Transverse colon (tissue), 4 donors: ENCODE measurements at places on chromosomes 5 and 9. TPM values are rescaled to one million over a fixed set of nuclear protein-coding genes. Genes with fewer than 3 reads are reported as not detected.

JAK2 gene
- total RNA-seq = 27.6 TPM

SLC34A1 gene
- total RNA-seq = 0.55 TPM

CD180 gene
- 0.82 TPM for total RNA-seq

PCDHB3 gene
- total RNA-seq = 0.82 TPM

PCAT7 gene
- total RNA-seq = 1.6 TPM

PTGES gene
- total RNA-seq = 0.80 TPM

NSA2 gene
- total RNA-seq = 46.4 TPM

CETN3 gene
- 22.7 TPM for total RNA-seq

PRR7 gene
- total RNA-seq = 2.1 TPM

GRXCR2 gene
- not detected for total RNA-seq

FAM151B gene
- total RNA-seq = 1.1 TPM

CHSY3 gene
- 0.37 TPM for total RNA-seq

DNA sequence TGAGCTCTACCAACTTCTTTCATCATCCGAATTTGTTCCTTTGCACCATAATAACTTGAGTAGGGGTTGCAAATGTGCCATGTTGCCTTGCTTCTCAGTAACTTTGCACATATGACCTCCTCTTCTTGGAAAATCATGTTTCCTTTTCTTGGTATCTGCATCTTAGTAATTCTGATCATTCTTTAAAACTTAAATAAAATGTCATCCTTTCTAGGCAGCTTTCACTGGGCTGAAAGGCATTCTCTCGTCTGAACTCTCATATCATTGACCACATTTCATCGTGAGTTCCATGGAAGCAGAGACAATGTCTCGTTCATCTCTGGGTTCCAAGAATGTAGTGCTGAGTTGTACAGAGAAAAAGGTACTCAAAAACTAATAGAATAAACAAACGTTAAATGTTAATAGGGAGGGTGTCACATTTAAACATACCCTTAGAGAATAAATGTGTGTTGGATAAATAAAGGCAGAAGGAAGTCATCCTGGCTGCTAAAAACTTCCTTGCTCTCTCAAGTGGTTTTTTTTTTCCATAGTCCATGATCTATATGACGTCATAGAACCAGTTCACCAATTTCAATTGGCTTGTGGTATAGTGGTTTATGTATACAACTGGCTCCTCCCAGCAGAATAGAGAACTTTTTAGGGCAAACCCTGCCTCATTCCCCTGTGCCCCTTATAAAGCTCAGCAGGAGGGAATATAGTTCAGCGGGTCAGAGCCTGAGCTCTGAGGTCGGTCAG, 218.1 kb upstream of the TRIM32 start:
- no peak for DNase-seq

DNA sequence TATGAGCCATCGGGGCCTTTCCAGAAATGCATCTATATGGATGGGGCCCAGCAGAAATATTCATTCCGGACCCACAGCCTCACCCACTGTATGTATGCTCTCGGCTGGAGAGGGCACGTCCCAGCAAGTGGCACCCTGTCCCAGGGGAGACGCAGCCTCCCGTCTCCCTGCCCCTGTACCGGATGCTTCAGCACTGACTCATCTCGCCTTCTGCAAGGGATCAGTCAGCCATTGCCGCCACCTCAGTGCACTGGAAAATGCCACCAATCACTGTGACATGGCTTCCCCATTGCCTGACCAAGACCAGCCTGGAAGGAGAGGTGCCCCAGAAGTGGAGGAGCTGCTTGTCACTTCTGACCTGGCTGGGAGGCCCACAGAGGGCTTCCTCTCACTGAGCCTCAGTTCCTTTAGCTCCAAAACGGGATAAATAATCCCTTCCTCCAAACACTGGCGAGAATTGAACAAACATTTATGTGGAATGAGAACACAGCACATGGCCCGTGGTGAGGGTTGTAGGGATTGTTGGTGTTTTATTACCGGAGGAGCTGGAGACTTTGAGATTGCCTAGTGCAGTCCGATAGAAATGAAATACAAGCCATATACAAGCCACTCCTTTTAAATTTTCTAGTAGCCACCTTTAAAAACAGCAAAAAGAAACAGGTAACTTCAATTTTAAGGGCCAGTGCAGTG, 43.9 kb upstream of the ORM1 start:
- DNase-seq = no peak

- no peak for DNase-seq
Observed at GRCh38 chr5:83157163-83157562, 79.8 kb downstream of the XRCC4 start.

- DNase-seq = no peak
Observed at GRCh38 chr9:98838155-98838867, 30.8 kb downstream of the GALNT12 start.

GRCh38 chr5:144370273-144370672, 199.6 kb downstream of the KCTD16 start:
- DNase-seq = no peak

- no peak for DNase-seq
Observed at GRCh38 chr5:9176641-9177040, 369.2 kb downstream of the SEMA5A start.

DNA sequence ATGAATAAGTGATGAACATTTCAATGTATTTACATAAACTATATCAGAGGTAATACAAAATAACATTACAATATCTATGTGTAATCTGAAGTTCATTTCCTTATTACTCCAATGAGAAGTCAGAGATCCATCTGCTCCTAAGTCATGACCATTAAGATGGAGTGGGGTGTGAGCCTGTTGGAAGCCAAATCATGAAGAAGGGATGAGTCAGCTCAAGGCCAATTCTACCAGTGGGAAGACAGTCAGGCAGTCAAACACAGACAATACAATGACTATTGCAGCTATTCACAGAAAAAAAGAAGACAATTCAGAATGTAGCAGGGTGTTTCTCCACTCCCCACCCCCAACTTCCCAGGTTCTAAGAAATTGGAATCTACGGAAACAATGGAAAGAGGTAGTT, 155.0 kb downstream of the NFIB start:
- no peak for DNase-seq

DNA sequence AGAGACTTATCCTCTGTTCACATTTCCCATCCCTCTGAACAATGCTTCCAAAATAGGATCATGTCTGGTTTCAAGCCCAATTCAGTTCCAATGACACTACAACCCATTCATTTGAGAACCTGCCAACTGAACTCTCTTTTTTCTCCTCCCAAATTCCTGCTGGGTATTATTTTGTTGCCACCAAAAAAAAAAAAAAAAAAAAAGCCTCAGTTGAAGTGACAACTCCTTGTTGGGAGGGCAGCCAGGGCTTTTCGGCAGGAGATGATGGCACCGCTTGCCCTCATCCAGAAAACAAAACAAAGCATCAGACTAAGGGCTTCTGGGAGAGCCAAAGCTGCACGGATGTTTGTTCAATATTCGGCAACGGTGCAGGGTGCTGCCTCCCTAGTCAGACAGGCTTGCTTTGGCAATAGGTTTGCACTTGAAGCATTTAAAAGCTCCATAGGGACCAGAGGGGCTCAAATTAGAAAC, 30.6 kb upstream of the TRIM32 start:
- no peak for DNase-seq

GRCh38 chr5:77449981-77450380, 42.1 kb downstream of the WDR41 start:
- no peak for DNase-seq

- no peak for DNase-seq
Observed at GRCh38 chr5:6181147-6181729, 197.1 kb downstream of the MED10 start.

DNA sequence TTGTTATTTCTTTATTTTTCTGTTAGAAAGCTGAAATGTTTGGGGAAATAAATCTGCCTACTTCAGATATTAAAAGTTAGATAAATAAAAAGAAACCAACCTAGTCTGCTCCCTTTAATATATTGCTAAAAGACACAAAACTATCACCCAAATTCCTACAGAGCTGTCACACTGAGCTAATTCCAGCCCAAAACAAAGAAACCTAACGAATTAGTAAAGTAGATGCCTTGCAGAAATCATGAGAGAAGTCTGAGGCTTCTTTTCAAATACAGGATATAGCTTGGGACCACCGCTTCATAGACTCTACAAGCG, 122.2 kb upstream of the LMX1B start:
- no peak for DNase-seq

GRCh38 chr5:61333321-61333953, 1.4 kb downstream of the ZSWIM6 start:
- DNase-seq = peak; percentile 39

DNA sequence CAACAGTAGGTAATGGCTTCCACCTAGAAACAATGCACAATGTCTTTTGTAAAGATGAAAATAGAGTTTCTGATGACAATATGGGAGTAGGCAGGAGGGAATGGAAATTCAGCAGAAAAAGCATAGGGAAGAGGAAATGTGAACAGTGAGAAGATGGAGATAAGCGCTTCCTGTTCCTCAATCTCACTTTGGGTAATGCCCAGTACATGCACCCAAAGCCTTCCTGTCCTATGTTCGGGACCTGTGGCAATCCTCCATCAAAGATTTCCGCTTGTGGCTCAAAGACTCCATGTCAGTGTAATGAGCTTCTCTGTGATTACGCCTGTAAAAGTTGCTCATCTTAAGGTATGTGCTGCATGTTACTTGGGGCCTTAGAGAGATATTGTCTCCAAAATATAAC, 2.7 kb downstream of the UGT3A1 start:
- no peak for DNase-seq

DNA sequence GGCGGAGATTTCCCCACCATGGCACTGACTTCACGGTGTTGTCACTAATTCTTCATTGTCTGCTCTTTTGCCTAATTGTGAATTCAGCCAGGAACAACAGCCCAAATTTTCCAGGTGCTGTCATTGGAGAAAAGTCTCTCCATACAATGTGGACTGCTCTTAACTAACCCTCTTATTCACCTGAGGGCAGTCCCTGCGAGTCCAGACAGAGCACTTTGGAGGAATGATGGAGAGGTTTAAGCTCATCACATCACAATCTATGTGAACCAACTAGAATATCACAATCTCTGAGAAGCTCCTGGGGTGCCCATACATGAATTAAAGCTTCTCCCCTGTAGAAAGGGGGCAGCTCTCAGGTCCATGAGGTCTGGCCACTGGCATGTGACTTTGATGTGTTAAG, 56.4 kb downstream of the MTX3 start:
- no peak for DNase-seq

DNA sequence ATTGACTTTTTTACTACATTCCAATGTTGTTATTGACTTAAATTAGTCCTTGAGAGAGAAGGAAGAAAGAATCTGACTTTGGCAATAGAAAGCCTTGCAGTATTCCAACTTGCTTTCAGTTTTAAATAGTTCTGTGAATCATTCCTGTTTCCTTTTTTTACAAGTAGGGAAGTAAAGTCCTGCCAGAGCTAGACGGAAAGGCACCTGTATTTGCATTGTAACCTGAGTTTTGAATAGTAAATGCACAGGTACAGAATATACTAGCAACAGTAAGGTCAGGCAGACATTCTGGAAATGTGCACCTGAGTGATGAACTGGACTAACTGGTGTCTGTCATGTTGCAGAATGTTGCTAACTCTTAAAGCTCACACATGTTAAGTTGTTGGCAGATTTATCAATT, 100.9 kb downstream of the PRKACG start:
- no peak for DNase-seq

DNA sequence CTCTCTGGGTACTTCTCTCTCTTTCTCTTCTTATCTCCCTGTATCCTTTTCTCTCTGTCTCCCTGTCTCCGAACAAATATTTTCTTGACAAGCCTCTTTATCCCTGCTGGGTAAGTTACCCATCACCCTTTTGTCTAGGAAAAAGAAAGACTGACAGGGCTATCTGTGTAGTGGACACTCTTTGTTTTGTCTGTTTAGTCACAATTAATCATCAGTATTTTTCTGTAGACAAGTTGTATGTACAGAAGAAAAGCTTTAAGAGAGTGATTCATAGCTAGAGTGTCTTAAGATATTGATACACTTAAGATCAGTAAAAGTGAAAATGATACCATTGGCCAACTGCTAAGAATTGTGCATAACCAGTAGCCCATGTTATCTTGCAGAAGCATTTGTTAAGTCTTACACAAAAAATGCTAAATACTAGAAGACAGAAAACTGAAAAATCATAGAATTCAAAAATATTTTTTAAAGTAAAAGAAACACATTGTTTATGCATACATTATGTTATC, 1043.8 kb upstream of the EDIL3 start:
- no peak for DNase-seq

DNA sequence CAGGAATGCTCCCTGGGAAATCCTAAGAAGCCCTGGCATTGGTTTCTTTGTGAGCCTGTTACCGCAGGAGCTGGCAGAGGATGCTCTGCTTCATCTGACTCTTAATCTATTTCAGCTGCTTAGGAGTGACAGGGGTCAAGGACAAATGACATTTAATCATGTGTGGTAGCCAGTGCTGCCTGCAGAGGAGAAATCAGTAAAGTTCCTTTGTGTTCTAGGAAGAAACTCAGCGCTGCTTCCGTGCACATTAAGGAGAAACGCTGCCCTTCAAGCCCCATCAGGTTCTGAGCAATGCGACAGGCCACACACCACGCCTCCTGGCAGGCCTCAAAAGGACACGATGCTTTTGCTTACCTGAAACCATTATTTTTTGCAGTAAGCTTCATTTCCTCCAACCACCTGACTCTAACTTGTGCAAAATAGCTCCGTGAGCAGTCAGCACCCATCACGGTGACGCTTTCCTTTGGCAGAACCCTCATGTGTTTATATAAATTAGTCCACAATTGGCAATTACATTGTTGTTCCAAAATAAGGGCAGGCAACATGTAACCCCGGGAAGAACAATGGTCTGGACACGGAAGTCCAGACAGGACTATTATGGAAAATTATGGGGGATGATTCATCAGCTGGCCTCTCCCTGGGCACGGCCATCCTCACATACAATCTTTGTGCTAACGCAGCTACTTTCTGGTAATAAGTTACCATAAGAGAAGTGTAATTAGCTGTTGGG, 387.9 kb upstream of the DAP start:
- DNase-seq = no peak

- no peak for DNase-seq
Observed at GRCh38 chr5:39186722-39187539, 32.4 kb downstream of the FYB1 start.

DNA sequence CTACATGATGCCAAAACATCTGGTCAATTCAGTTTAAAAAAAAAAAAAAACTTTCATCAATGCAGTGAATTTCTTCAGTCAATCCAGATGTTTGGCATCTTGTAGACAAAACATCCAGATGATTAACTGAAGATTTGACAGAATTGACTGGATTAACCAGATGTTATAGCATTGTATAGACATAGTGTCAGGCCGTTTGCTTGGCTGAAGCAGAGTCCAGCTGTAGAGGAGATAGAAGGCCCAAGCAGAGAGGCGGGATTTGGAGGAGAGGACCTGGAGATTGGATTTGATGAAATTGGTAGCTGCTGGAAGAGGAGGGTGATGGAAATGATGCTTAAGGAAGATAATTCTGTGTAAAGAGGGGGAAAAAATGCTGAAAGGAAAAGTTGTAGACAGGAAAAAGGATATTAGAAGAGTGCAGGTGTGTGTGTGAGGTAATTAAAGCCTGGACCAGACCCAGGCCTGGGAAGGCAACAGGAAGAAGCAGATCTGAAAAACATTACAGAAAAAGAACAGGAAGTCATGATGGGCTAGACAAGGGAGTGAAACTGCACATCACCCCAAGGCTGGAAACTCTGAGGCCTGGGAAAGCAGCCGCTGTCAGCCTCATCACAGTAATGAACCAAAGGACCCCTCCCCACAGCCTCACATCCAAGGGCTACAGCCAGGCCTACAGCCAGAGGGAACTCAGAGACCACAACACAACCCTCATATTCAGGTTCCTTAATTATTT, 258.3 kb downstream of the CWC27 start:
- no peak for DNase-seq

- DNase-seq = no peak
Observed at GRCh38 chr5:146515473-146516150, 378 bp downstream of the GPR151 start.

GRCh38 chr5:15003511-15003920, 131.9 kb upstream of the ANKH start:
- DNase-seq = peak; percentile 58

- DNase-seq = no peak
Observed at GRCh38 chr5:19534751-19535150, 453.2 kb downstream of the CDH18 start.
